Activated T-helper 1 cell treated with anti-CD3 and anti-CD28 coated beads, Interleukin-12 subunit alpha, Interleukin-12 subunit beta, Interleukin-2, Interleukin-4 antibody, amounts not matched to agents 30 ng/mL and 10 ng/mL and 1 ng/mL, durations not matched to agents 14 hours and 24 hours and 36 hours (primary cell): ENCODE measurements at places on chromosomes 7 and 10. TPM values are rescaled to one million over a fixed set of nuclear protein-coding genes. Genes with fewer than 3 reads are reported as not detected.

HACD1 gene
- 0.80 and 1.5 TPM in 2 replicates for total RNA-seq

ASB13 gene
- total RNA-seq, result 12.7 and 14.6 TPM in 2 replicates

CPXM2 gene
- total RNA-seq, result not detected in 2 replicates

PLEKHS1 gene
- 0.05 and 0.07 TPM in 2 replicates for total RNA-seq

NKX6-2 gene
- total RNA-seq, result not detected in 2 replicates

UCN3 gene
- total RNA-seq, result not detected in 2 replicates

TMEM139 gene
- 0.73 TPM in 1 of 2 replicates, not detected in the other for total RNA-seq
